Liver (tissue), 10 donors: ENCODE measurements at places on chromosomes 3 and 15. TPM values are rescaled to one million over a fixed set of nuclear protein-coding genes. Genes with fewer than 3 reads are reported as not detected.

DNA sequence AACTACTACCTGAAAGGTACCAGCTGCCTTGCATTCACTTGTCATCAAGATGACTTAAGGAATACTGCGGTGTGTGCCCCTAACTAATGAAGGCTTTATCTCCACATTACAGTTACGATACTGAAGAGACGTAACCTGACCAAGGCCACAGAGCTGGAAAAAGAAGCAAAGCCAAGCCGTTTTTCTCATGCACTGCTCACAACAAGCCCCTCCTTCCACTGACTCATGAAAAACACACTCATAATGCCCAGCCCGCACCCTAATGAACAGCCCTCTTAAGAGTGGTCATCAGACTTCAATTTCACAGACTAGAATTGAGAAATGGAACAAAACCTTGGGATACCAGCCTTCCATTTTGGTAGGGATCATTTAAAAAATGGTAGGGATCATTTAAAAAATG lies 11.6 kb downstream of the PSMD6 start:
- DNase-seq, result no peak

GRCh38 chr3:135261214-135261775 lies 466.2 kb downstream of the EPHB1 start:
- DNase-seq, result no peak

LCTL gene
- total RNA-seq, result not detected

PRSS50 gene
- 0.25 TPM for total RNA-seq

LEKR1 gene
- total RNA-seq, result 0.67 TPM

- no peak for DNase-seq
These were observed 48.5 kb upstream of the CCDC174 start for GRCh38 chr3:14602804-14603644.

- no peak for DNase-seq
These were observed 58.7 kb downstream of the BOC start for GRCh38 chr3:113270068-113270467.

GRCh38 chr3:163916596-163917560 lies 1161.4 kb downstream of the SI start:
- DNase-seq, result no peak

GRCh38 chr3:17979911-17980310 lies 237.5 kb upstream of the TBC1D5 start:
- no peak for DNase-seq

ALPK3 gene
- total RNA-seq, result 10.0 TPM

- no peak for DNase-seq
These were observed 7.3 kb downstream of the NGLY1 start for GRCh38 chr3:25775936-25776335.

ACAN gene
- 0.05 TPM for total RNA-seq

SERPINI1 gene
- total RNA-seq, result 23.6 TPM

PP2D1 gene
- total RNA-seq, result not detected

SCAANT1 gene
- total RNA-seq, result not detected

GRCh38 chr15:45117308-45118130 lies 3.4 kb downstream of the DUOXA2 start:
- DNase-seq, result no peak

DAZL gene
- not detected for total RNA-seq

DNA sequence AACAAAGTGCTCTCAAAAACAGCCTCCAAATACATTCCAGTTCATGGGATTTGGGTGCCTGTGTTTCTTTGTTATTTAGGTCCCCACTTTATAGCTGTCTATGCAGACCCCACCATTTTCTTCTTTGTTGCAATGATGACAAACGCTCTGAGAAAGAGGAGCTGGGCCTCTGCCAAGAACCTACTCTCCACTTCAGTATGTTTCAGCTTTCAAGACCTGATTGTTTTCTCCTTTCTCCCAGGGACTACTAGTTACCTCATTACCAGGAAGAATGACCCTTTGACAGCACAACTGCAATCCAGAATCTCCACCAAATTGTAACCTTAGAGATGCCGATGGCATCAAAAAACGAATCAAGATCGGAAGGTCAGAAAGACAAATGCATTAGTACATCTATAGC lies 236.8 kb downstream of the MEIS2 start:
- DNase-seq, result no peak

SLC6A1 gene
- 71.9 TPM for total RNA-seq

DNA sequence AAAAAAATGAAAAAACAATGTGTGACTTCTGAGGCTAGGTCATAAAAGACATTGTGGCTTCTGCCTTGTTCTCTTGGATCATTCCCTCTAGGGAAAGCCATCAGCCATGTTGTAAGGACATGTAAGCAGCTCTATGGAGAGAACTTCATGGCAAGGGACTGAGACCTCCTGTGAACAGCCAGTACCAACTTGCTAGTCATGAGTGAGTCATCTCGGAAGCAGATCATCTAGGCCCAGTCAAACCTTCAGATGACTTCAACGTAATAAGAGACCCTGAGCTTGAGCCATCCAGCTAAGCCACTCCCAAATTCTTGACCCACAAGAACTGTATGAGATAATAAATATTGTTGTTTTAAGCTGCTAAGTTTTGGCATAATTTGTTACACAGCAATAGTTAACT lies 4.9 kb downstream of the MON1A start:
- no peak for DNase-seq

FHIT gene
- 2.1 TPM for total RNA-seq

ZNF502 gene
- 2.1 TPM for total RNA-seq

NOX5 gene
- total RNA-seq, result under 0.01 TPM

DNA sequence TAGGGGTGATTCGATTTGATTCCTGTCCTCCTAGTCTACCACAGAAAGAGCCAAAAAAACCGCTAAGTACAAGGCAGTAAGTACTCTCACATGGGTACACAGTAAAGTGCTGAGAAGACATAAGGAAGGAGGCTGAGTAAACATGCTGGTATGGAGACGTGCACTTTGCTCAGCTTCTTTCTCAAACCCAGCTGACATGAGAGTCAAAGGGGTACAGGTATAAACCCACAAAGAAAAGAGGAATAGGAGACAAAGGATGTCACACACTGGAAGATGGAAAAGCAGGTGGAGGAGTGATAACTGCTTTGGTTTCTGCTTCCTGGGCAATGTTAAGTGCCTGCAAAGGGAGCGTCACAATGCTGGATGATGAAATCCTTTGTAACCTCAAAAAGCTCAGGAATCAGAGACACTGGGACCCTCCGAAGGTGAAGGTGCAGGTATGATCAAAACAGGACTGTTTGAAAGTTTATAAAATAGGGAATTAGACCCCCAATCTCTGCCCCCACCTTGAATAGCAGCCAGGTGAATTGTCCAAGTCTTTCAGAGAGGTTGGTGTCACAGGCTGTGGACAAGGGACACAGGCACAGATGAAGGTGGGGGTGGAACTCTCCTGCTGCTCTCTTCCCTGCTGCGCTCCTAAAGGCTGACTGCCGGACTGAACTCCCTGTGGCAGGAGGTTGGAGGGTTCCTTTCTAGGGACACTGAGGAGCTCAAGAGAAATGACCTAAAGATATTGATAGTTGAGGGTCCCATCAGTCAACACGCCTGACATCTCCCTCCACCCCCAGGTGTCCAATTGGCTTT lies 101.8 kb downstream of the RAB11A start:
- DNase-seq, result no peak

- DNase-seq, result no peak
These were observed 107.0 kb upstream of the SPRED1 start for GRCh38 chr15:38145651-38146111.

DNA sequence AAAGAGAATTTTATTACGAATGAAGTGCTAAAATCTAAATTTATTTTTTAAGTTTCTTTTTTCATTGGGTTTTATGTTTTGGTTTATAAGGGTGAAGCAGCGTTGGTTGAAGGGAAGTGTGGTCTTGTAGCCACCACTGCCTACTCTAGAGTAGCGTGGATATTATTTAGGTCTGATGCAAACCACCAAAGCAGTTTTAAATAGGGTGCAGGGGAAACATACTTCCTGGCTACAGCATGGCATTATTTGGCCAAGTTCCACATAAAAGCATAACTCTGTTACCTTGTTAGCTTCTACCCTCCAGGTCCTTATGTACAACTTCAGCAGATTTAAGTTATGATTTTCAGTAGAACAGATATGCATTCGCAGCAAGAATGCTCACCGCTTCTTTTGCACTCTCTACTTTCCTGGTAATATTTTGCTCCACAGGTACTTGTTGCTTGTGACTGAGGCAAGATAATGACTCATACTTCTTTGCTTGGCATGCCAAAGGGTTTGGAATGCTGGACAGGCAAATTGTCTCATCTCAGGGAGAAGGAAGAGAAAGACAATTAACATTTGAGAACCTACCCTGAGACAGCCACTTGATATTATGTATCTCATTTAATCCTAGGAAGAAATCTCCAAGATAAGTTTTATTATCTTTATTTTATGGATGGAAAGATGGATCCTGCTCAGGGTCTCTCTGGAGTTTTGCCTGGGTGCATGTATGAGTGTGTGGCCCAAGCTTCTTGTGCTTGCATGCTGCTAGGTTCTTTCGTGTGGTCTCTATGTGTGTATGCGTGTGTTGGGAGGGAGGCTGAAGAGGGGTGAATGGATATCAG lies 5.4 kb downstream of the TGFBR2 start:
- DNase-seq, result no peak

DNA sequence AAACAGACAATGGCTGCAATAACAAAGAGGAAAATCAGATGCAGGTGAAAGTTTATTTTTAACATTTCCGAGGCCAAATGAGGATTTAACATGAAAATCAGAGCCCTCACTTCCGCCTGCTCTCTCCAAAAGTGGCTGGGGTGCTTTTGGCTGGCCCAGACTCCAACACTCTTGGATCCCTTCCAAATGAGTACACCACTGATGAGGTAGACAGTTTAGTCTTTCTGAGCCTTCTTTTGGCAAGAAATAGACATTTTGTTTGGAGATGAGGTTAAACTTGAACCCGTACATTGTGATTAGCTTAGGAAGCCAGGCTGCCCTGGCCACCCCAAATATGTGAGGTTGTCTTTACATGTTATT lies 51.0 kb upstream of the TRA2B start:
- DNase-seq, result no peak

DNA sequence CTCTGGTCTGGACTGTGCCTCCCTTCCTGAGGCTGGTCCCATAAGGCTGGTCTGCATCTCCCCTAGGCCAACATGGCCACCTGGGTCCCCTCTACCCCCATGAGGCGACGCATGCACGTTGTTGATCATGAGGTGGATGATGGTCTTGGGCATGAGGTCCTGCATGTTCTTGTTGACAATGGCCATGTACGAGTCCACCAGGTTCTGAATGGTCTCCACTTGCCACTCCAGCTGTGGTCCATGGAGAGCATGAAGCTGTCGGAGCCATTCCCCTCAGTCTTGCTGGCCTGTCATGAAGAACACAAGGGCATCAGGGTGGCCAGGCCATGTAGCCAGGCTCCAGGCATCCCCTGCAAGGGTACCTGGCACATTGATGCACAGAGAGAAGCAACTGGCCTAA lies 27.1 kb upstream of the CSPG4 start:
- DNase-seq, result no peak

DNA sequence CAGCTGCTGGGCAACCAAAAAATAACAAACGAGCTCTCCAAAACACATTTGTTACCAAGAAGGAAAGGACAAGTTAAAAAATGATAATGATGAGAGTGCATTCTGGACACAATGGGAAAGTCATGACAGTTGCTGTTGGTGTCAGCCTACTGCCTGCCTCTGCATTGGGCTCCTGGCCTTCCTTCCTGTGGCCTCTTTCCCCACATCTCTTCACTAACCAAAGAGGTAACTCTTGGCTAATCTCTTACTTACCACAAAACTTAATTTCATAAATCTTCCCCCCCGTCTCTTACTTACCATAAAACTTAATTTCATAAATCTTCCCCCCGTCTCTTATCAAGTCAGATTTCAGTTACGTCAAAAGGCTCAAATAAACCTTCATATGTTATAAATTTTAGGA lies 58.6 kb downstream of the AGTR1 start:
- no peak for DNase-seq

DNA sequence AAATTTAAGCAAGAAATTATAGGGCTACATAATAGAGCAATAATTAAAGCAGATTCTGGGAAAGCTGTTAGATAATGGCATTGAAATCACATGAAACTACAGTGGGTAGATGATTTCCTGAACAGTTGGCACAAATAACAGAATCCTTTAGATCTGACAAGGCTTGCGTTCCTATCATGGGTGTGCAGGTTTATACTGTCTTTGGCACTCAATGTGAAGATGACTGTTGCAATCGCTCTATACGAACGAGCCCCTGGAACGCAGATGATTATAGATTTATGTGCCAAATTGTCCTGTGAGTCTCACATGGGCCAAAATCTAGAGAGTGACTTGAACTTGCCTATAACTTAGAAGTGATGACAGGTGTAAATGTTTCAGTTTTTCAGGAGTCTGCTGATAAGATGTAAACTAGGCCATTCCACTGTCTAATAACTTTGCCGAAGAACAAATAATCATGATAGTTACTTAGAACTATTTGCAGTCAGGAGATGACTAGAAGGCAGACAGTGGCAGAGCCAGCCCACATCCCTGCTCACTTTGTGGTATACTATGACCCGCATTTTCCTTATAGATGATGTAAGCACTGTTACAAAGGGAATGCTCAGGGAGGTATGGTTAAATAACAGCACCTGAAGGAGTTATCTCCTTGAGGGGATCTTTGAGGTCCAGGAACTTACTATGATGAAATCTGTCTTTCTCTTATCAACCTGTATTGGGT lies 30.5 kb upstream of the TRPC1 start:
- DNase-seq, result no peak

MINAR1 gene
- 0.08 TPM for total RNA-seq

- DNase-seq, result no peak
These were observed 83.0 kb downstream of the FHIT start for GRCh38 chr3:61168286-61168685.

AP2M1 gene
- total RNA-seq, result 200 TPM

GRCh38 chr15:35843498-35843897 lies 297.5 kb upstream of the DPH6 start:
- DNase-seq, result no peak

DNA sequence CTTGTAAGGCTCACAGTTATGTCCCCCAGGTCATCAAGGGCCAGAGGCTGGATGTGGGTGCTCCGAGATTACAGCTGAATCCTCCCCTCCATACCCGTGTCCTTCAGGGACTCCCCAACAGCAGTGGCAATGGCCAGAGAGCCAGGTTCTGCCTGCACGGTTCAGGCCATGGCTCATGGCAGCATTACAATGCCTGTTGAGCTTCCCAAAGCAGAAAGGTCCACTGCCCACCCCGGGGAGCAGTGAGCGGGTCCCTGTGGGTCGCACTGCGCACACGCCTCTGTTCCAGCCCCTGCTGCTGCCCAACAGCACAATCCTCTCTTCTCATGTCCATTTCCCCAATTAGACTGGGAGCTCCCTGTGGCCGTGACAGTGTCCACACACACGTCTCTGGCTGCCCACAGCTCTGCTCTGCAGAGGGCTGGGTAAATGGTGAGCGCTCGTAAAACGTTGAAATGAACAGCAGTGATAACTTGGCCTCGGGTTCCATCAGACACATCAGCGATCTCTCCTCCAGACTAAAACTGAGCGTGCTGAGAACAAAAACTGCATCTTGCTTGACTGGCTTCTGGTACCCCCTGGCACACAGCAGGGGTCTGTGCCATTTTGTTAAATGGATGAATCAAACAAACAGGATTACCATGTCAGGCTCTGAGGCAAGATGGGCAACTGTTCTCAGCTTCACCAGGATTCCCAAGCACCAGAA lies 80.4 kb downstream of the VGLL4 start:
- no peak for DNase-seq

CNTN3 gene
- 0.84 TPM for total RNA-seq

GRCh38 chr3:42394579-42395288 lies 15.7 kb downstream of the LYZL4 start:
- DNase-seq, result no peak
